ENCODE measurements at places on chromosomes 11 and 22. TPM values are rescaled to one million over a fixed set of nuclear protein-coding genes. Genes with fewer than 3 reads are reported as not detected.

Gene TREH
- not detected for total RNA-seq

Gene MMP13
- total RNA-seq, result not detected

Gene SLC1A2
- total RNA-seq, result not detected

Gene NPTXR
- 0.95 TPM for total RNA-seq

Gene OPCML
- total RNA-seq, result not detected

Gene CENPM
- total RNA-seq, result 74.1 TPM

Gene PTPN5
- total RNA-seq, result not detected

Gene RHOD
- total RNA-seq, result not detected

Gene GPHA2
- not detected for total RNA-seq

Gene C11orf91
- 0.32 TPM for total RNA-seq

Gene OR8G5
- not detected for total RNA-seq
